OCI-LY7 (cell line): ENCODE measurements at places on chromosomes 7 and 10. TPM values are rescaled to one million over a fixed set of nuclear protein-coding genes. Genes with fewer than 3 reads are reported as not detected.

ERCC6 gene
- 21.9 and 25.7 TPM in 2 replicates for total RNA-seq

POLR2J3 gene
- 62.8 and 63.7 TPM in 2 replicates for total RNA-seq

ADAM12 gene
- not detected in 2 replicates for total RNA-seq

DNA sequence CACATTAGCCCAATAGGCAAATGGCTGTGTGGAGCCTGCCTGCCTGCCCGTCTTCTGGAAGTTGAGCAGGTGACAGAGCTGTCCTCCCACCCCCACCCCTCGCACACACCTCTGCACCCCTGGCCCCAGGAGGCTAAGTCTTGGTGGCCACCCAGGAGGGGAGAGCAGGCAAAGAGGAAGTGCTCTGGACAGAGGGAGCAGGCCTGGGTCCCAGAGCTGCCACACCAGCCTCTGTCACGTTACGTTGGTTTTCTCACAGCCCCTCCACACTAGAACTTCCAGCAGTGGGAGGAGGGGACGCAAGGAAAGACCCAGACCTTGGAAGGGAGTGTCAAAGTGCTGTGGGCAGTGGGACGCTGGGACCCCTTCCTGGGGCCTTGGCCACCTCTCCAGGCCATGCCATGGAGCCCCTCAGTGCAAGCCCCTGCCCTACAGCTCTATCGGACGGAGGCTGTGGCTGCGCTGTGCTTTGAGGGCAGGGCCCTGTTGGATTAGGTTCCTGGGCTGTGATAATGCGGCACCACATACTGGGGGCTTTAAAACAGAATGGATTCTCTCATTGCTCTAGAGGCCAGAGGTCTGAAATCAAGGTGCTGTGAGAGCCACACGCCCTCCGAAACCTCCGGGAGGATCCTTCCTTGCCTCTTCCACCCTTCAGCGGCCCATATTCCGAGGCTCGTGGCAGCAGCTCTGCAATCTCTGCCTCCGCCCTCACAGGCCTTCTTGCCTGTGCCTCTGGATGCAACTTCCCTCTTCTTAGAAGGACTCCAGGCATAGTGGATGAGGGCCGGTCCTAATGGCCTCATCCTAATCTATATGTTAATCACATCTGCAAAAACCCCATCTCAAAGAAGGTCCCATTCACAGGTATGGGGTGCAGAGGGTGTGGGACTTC is 9.9 kb downstream of the PRKAG2 start:
- no peak for DNase-seq

DNA sequence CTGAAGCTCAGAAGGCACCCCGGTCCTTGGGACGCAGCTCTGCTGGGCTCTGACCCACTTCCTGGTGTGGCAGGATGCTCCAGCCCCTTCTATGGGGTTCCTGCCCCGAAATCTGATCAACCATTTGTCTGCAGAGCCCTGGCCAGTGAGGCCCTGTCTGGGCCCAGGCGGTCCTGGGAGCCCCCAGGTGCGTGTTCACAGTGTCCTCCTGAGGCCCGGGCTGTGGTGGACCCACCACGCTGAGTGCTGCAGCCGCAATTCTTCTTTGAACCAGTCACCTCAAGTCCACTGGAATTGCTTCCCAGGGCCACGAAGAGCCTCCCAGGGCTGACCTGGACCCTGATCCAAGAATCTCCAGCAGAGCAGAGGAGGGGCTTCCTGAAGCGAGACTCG is 19.1 kb downstream of the KNDC1 start:
- no peak for DNase-seq

GRCh38 chr7:25832456-25832855 is 319.5 kb upstream of the NFE2L3 start:
- DNase-seq: no peak

DNA sequence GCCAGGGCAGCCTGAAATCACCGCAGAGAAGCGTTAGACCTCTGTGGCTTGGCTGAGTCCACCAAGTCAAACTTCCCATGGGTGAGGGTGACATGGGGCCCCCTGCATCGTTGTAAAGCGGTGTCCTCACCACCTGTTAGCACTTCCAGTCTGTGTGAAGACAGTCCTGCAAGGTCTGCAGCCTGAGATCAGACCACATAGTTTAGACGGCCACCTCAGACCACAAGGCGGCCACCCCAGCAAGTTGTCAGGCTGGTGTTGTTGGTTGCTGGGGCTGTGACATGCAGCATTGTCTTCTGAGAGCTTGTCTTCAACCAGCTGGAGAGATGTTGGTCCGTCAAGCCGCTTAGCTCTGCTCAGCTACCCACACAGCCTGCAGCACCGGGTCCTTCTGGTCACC is 44.1 kb upstream of the TARP start:
- DNase-seq: no peak
